Right ventricle myocardium superior (tissue), 1 donor: ENCODE measurements at places on chromosomes 12 and 14. TPM values are rescaled to one million over a fixed set of nuclear protein-coding genes. Genes with fewer than 3 reads are reported as not detected.

DLK1 gene
- 22.8 TPM for total RNA-seq

OR4N5 gene
- not detected for total RNA-seq

CGRRF1 gene
- 15.1 TPM for total RNA-seq

OR4K17 gene
- total RNA-seq, result not detected

GSG1 gene
- total RNA-seq, result not detected

SYNDIG1L gene
- not detected for total RNA-seq

SLC39A9 gene
- 16.2 TPM for total RNA-seq

TSPAN19 gene
- 0.27 TPM for total RNA-seq

HCAR1 gene
- total RNA-seq, result 0.11 TPM

DNA sequence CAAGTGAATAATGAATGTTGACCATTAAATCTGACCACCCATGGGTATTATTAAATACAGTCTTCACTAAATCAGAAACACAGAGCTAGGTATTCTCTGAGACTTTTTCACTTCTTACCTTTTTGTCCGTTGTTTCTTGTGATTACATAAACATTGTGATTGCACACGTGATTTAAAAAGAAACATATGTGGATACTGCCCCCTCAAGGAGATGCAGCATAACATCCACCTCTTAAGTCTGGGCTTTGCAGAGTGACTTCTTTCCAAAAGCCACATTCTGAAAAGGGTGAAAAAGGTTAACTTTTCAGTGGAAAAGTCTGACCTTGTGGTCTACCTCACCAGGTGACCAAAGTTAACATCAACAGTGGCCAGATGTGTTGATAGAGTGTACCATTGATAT, 185.5 kb upstream of the FAR2 start:
- no peak for DNase-seq

GRCh38 chr12:54162741-54163140, 26.0 kb downstream of the SMUG1 start:
- DNase-seq, result no peak

- no peak for DNase-seq
Observed at GRCh38 chr12:79199166-79199565, 334.6 kb downstream of the SYT1 start.

DNA sequence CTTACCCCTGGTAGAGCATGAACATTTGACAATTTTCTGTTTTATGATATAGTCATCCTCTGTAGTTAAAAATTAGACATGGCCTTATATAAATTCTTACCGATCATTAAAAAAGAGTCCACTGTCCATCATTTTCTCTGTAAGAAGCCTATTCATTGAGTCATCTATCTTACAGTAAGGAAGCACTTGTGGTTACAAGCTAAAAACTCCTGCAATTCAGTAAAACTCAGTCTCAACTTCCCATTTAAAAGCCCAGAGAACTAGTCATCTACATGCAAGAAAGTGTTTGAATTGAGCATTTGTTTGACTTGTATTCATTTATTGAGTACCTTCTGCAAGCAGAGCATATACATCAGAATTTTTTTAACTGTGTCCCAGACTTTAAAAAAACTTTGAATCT, 63.3 kb downstream of the GTF2A1 start:
- DNase-seq, result no peak

- DNase-seq, result no peak
Observed at GRCh38 chr14:78197051-78197450, 26.9 kb downstream of the NRXN3 start.

DNA sequence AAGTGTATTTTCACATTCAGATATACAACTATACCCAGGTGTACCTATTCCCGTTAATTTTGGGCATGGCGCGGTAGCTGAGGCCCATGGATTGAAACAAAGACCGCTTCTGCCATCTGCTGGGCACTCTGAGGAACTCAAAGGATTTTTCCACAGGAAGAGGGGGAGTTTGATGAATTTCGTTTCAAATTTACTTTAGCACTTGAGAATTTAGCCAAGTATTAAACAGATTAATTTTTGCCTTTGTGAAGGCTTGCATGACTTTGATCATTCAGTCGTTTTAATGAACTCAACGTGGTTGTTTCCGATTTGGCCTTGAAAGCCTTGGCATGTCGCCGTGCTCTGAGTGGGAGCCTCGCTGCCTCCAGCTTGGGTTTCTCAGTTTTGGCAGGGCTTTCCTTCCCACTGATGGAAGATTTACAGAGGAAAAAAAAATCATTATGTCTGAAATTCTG, 153.2 kb upstream of the DDHD1 start:
- peak; percentile 65 for DNase-seq

DNA sequence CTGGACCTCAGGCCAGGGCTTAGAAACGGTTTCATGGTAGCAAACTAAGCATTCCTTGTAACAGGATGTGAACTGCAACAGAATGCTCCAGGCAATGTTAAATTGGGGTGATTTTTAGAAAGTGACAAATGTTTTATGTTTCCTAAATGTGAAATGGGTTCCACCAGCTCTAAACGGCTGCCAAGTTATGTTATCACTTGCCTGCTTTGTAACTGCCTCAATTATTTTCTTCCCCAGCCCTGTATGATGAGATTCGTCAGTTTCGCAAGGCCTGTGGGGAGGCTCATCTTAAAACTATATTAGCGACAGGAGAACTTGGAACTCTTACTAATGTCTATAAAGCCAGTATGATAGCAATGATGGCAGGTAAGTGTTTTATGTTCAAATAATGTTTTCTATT, 70.9 kb downstream of the DERA start:
- DNase-seq, result no peak

DNA sequence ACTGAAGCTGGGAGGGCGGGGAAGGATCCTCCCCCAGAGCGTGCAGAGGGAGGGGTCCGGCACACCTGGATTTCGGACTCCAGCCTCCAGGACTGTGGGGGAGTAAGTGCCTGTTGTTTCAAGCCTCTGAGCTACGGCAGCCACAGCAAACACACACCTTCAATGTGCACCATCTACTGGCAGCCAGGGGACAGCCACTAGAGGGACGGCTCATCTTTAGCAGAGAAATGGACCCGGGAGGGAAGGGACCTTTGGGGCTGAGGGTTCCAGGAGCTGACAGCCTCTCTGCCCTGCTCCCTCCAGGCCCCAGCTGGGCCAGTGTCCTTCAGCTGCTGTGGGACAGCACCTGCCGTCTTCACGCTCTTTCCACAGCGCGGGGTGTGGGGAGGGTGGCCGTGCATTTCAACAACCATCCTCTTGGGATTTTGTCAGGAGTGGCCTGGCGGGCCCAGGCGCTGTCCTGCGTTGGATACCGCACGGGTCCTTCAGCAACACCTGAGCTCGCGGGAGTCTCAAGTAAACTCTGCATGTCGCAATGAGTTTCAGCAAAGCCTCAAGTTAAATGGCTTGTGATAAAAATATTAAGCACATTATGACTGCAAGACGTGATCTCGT, 209.2 kb upstream of the C14orf180 start:
- DNase-seq, result peak; percentile 38

- no peak for DNase-seq
Observed at GRCh38 chr14:32083315-32083624, 6.2 kb downstream of the ARHGAP5 start.

- DNase-seq, result no peak
Observed at GRCh38 chr12:88958153-88958552, 377.9 kb upstream of the KITLG start.

- no peak for DNase-seq
Observed at GRCh38 chr12:52454411-52455201, 2.7 kb upstream of the KRT6B start.

GRCh38 chr12:19239102-19239501, 109.6 kb downstream of the PLEKHA5 start:
- DNase-seq, result no peak

DNA sequence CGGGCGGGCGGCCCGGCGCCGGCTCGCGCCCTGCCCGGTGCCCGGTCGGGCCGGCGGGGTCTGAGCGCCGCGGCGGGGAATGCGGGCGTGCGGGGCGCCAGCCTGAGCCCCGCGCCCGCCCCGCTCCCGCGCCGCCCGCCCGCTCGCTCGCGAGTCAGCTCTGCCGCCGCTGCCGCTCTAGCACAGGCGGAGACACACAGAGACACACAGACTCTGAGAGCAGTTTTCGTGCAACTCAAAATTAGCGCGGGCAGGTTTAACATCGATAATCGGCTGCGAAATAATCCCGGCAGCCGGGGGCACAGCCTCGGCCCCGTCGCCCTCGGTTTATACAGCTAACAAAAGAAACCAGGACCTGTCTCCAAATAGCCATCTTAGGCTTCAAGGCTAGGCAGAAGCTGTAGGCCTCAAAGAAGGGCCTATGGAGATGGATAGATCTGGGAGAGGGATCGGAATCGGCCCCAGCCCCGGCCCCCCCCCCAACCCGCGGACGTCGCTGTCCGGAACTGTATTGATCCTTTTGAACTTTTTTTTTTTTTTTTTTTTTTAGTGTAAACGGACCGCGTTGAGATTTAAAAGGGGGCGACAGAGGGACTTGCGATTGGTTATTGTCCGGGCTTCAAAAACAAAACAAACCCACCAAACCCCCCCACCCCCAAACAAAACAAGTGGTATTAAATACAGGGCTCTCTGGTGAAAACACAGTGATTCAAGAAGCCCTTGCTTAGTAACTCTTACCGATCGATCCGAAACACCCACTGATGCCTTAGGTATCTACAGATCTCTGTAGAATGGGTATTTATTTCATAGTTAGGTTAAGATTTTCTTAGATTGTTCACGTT, 1.1 kb downstream of the ARID2 start:
- peak; percentile 63 for DNase-seq

DNA sequence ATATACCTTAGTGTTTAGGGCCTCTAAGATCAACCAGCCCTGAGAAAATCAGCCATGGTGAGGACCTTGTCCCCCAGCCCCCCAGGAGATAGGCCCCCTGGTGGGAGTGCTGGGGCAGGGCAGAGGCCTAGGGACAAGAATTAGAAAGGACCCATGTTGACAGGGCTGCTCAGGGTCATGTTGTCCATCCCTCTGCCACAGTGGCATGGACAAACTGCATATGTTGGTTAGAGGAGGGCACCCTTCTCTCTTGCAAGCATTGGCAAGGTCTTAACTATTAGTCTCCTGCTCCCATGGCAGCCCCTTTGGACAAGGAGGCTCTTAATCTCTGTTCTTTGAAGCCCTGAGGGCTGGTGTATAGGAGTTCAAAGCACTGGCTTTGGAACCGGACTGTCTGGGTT, 755 bp upstream of the PTPN6 start:
- DNase-seq, result no peak

- no peak for DNase-seq
Observed at GRCh38 chr12:43444940-43445564, 107.0 kb downstream of the ADAMTS20 start.

GRCh38 chr12:77888611-77889010, 57.9 kb downstream of the NAV3 start:
- DNase-seq, result no peak

DNA sequence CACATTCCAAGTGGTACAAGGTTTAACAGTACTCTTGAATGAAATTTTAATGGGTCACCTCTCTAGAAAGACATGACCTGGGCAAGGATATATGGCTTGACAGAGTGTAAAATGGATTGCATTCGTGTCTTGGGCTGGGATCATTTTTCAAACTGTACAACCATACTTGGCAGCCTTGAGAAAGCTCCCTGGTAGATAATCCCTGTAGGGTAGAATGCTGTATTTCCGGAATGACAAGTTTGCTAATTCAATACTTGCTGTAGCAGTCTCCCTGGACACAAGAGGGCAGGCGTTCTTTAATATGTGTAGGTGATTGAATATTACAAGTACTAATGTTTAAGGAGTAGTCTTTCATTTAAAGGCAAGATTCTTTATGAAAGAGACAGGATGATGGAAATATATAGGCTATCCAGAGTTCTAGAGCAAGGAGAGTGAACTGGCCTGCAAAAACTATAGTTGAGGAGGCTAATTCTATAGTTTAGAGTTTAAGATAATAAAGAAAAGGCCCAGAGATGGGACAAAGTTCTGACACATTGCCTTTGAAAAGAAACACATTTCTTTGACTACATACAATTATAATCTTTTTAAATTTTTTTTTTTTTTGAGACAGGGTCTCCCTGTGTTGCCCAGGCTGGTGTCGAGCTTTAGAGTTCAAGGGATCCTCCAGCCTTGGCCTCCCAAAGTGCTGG, 53.4 kb downstream of the PLBD1 start:
- no peak for DNase-seq

DNA sequence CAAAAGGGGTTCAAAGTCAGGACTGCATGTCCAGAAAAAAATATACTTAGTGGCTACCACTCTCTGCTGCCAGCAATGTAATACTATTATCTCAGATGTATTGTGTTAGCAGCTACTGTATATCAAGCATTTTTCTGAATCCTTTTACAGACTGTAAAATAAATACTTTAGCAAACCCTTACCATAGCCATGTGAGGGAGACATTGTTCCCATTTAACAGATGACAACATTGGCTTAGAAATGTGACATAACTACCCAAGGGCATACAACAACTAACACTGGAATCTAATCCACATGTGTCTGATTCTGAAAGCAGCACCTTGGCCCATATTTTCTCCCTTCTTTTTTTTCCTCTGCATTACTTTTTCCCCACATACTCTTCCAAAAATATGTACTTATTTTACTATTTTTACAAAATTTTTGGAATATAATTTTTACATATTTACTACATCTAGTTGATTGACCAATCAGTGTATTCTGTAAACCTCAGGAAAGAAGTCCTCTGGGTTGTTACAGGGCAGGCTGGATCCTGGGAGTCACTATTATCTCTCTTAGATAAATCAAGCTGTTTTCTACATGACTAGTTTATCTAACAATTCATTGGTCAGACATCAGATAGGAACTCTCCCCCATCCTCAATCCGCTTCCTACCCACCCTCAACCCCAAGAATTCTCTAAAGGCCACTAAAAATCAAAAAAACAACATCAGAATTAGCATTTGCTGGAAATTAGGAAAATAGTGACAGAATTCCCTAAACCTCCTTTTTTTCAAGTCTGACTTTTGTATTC, 154.1 kb downstream of the BTG1 start:
- DNase-seq, result no peak
